ENCODE measurements at places on chromosomes 6 and 20.

DNA sequence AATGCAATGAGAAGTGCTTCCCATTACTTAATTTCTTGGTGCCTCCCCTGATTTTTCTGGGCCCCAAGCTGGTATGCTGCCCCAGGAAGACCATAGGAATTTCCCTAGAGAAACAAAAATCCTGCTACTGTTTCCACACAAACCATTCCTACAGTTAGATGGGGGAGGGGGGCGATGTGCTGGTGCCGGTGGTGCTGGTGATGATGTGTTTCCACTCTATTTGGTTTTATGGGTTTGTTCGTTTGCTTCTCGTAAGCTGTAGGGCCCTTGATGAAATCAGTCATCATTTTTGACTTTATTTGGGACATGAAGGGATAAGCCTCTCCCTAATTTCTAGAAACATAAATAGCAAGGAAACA lies 105.1 kb downstream of the MKKS start:
- no peak for DNase-seq

- no peak for DNase-seq
Measured at GRCh38 chr6:56541741-56542360, 100.8 kb downstream of the DST start.

- no peak for DNase-seq
Measured at GRCh38 chr6:170476360-170476759, 76.7 kb downstream of the PSMB1 start.

- peak; percentile 80 for DNase-seq
Measured at GRCh38 chr6:169454204-169454871, 200.7 kb upstream of the THBS2 start.

DNA sequence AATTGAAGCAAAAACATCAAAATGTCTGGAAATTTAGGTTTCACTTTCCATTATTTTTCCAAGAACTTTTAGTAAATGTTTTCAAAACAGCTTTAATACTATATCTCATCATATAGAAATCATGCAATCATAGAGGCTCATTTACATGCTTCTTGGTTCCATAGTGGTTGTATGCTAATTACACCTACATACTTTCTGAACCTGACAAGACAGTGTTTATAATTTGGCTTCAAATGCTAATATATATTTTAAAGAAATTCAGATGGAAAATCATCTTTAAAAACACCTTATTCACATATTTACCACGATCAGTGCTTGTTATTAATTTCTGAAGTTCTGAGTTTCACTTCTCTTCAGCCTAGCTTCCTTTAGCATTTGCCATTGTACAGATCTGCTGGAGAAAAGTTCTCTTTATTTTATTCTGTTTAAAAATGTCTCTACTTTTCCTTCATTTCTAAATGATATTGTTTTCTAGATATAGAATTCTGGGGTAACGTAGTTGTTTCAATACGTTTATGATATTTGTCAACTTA lies 89.9 kb downstream of the PLCB1 start:
- DNase-seq, result no peak

DNA sequence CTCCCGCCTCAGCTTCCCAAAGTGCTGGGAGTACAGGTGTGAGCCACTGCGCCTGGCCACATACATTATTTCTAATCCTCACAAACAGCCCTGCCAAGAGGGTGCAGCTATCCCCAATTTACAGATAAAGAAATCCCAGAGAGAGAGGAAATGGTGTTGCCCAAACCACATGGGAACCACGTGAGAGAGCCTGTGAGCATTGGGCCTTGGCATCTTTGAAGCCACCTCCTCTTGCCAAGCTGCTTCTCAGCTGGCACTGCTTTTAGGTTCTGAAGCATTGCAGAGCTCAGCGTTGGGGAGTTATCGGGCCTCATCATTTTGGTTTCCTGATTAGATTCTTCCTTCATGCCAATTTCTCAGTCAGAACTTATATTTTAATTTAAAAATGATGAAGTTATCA lies 80.3 kb downstream of the CTNNBL1 start:
- DNase-seq, result no peak

GRCh38 chr6:156842598-156843250 lies 65.5 kb downstream of the ARID1B start:
- DNase-seq, result no peak

Measured in HFFc6 (cell line).